ENCODE measurements at places on chromosomes 2 and 18.

DNA sequence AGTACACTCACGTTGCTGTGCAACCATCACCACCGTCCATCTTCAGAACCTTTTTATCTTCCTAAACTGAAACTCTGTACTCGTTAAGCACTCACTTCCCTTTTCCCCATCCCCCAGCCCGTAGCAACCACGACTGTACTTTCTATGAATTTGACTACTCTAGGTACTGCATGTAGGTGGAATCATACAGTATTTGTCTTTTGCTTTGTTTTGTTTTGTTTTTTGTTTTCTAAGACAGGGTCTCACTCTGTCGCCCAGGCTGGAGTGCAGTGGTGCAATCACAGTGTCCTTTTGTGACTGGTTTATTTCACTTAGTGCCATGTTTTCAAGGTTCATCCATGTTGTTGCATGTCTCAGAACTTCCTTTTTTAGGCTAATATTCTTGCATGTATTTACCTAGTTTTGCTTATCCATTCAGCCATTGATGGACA, 7.0 kb upstream of the TYMS start:
- no peak for DNase-seq

- DNase-seq, result no peak
These were observed 69.5 kb upstream of the TGIF1 start for GRCh38 chr18:3380384-3380961.

- DNase-seq, result no peak
These were observed 9.7 kb upstream of the ZNF516 start for GRCh38 chr18:76504749-76505148.

DNA sequence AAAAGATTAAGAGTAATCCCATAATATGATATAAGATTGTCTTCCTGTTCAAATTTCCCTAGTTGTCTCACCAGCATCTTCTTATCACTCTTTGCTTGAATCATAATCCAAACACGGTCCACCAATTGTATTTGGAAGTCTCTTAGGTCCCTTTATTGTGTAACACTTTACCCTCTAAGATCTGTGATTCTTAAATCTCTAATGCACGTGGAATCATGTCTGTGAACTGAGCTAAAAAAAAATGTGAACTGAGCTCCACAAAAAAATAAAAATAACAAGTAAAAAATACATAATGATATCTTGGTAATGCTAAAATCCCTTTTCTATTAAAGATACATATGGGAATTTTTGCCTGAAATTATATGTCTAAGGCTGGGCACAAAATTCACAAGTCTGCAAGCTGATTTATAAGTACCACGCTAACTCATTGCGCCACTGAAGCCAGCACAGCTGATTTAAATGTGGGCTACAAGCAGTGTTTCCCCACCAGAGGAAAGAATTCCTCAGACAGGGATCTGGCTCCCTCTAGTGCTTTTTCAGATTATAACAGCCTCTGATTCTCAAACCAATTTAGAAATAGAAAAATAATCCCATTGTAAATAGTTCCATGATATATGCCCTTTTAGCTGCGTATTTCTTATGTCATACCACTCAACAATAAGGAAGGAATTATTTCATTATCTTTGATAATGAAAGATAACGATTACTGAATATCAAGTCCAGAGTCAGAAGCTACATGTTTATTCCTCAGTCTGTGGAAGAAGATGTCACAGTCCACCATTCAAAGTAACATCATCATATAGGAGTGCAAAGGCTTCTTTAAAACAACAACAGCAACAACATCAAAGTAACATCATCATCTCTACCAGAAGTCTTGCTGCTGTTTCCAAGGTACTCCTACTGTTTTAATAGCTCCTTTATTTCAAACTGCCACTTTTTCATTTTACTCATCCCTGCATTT, 22.9 kb downstream of the RBM43 start:
- peak; percentile 50 for DNase-seq

GRCh38 chr18:45245091-45245511, 370.2 kb upstream of the SLC14A2 start:
- DNase-seq, result no peak

GRCh38 chr18:43115076-43115921, at the start of gene RIT2:
RIT2 (minus strand) TSS chr18:43115685.
- DNase-seq, result no peak

- DNase-seq, result no peak
These were observed 31.9 kb downstream of the SPAG16 start for GRCh38 chr2:213316001-213316735.

GRCh38 chr2:152413228-152414030, 78.5 kb downstream of the FMNL2 start:
- no peak for DNase-seq

DNA sequence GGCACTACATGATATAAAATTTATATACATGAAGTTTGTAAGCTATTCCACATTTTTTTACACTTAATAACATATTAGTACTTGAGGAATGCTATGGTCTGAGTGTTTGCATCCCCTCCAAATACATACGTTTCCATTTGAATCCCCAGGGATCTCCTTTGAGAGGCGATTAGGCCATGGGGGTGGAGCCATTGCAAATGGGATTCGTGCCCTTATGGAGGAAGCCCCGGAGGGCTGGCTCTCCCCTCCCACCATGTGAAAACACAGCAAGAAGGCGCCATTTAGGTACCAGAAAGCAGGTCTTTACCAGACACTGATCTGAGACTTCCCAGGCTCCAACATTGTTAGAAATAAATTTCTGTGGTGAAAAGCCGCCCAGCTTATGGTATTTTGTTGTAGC, 20.8 kb upstream of the MBP start:
- DNase-seq, result no peak

- DNase-seq, result no peak
These were observed 18.4 kb downstream of the KIAA2012 start for GRCh38 chr2:202091476-202091875.

DNA sequence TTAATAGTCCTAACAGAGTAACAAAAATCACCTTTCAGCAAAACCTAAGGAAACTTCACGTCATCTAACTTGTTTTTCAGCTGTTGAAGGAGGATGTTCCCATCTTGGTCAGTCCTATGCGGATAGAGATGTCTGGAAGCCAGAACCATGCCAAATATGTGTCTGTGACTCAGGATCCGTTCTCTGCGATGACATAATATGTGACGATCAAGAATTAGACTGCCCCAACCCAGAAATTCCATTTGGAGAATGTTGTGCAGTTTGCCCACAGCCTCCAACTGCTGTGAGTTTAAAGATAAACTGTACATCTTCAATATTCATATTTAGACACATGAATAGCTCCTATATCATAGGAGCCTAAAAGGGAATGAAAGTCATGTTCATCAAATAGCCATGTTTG, 10.5 kb downstream of the COL3A1 start:
- no peak for DNase-seq

DNA sequence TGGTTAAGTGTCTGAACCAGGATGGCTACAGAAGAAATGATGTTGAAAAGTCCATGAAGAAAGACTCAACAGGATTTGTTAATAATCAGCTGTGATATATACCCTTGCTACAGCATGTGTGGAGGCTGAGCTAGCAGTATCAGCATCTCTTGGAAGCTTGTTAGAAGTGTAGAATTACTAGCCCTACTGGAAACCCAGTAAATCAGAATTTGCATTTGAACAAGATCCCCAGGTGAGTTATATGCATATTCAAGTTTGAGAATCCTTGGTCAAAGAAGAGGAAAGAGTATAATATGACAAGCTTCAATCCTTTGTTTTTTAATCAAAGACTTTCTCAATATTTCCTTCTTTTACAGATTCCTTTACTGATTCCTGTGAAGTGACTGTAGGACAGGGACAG, 109.0 kb upstream of the KCNJ3 start:
- DNase-seq, result no peak

- no peak for DNase-seq
These were observed 216.3 kb downstream of the MYT1L start for GRCh38 chr2:2114707-2115245.

Measured in right renal pelvis (tissue), 4 donors.